SIG-M5 (cell line): ENCODE measurements at places on chromosomes 5 and 9.

- DNase-seq, result no peak
Observed at GRCh38 chr5:109701792-109702191, 12.1 kb downstream of the MAN2A1 start.

GRCh38 chr5:76980518-76981144 is 27.8 kb downstream of the CRHBP start:
- no peak for DNase-seq

DNA sequence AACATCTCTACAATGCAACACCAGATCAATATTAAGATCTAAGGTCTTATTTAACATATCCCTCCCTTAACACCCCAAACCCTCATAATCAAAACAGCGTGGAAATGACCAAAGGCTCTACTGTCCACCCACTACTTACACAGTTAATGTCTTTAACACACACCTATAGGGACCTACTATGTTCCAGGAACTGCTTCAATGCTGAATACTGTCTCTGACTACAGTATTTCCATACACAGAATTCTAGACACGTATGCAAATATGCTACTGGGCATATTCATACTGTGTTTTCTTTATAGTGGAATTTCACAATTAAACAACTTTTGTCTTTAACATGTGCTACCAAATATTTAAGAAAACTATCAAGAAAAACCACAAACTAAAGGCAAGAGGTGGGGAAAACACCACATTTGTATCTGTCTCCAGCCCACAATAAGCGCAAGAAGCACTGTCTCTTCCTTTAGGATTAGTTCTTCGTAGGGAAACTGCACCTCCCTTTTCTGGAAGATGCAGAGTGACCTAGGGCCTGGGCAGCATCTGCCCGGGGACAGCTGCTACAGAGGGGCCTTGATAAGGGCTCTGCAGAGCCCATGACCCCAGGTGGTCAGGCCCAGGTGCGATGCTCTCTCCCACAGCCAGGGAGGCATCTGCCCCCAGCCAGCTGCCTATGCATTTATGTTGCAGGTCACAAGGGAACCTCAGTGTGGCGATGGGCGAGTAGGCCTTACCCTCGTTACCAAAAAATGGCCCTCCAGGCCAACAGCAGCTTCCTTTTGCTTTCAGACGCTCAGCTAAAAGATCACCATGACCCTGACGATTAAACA is 55.2 kb downstream of the PSMB7 start:
- no peak for DNase-seq

GRCh38 chr9:110579034-110579861 is at the start of gene SVEP1:
SVEP1 (minus strand) TSS chr9:110579741; CDS start chr9:110579543, 198 bp downstream.
- no peak for DNase-seq

DNA sequence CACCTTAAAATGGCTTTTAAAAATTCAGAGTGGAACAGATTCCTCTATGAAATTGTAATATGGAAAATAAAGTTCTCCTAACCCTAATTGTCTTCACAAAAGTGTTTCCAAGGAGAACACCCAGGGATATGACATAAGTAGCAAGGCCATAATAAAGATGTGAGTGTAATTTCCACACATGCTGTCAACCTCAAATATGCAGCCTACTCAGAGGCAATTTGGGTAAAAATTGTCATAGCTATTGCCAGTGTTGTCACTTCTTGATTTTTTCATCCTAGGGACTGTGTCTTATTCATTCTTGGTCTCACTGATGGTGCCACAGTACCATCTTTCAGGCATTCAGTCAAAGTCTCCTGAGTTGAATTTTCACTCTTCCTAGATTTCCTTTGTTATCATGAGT is 100.3 kb downstream of the PPP2R2B start:
- DNase-seq, result no peak

- DNase-seq, result peak; percentile 49
Observed at GRCh38 chr5:143428155-143428554, 24.7 kb upstream of the NR3C1 start.

GRCh38 chr9:23821375-23822181 is 4.5 kb downstream of the ELAVL2 start:
- no peak for DNase-seq

GRCh38 chr5:154380263-154380662 is 65.5 kb upstream of the SAP30L start:
- DNase-seq, result no peak

DNA sequence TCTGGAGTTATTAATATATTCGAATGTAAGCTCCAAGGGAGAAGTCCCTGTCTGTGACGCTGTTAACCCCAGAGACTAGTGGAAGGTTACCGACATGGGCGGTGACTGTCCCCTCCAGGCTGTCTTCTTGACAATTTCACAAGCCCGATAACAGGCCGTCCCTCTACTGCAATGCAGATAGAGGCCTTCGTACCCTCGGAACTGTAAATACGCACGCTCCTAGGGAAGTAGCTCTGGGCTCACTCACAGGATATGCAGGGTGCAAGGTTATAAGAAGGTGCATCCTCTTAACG is 680 bp upstream of the RFK start:
- DNase-seq, result peak; percentile 53

- DNase-seq, result no peak
Observed at GRCh38 chr5:92769978-92770377, 811.0 kb downstream of the NR2F1-AS1 start.

GRCh38 chr5:86979811-86980411 is 287.8 kb upstream of the RASA1 start:
- DNase-seq, result peak; percentile 99

GRCh38 chr9:117744856-117745389 is 40.7 kb downstream of the TLR4 start:
- no peak for DNase-seq

- DNase-seq, result no peak
Observed at GRCh38 chr5:81213070-81213469, 20.1 kb upstream of the CKMT2 start.

DNA sequence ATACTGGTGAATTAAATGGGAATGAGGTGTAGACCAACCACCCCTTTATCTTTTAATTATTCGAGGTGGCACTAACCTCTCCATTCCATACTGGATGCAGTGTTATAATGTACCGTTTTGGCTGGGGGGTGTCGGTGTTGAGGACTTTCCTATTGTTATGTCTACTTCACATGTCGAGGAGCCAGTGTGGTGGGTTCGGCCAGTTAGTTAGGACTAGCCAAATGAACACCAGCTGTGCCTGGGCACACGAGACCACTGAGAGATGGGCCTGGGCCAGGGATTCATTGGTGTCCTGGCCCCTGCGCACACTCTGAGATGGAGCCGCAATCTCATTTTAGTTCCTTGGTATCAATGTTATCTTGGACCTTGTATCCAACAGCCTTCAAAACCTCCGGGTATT is 186.2 kb downstream of the CACNA1B start:
- DNase-seq, result no peak

DNA sequence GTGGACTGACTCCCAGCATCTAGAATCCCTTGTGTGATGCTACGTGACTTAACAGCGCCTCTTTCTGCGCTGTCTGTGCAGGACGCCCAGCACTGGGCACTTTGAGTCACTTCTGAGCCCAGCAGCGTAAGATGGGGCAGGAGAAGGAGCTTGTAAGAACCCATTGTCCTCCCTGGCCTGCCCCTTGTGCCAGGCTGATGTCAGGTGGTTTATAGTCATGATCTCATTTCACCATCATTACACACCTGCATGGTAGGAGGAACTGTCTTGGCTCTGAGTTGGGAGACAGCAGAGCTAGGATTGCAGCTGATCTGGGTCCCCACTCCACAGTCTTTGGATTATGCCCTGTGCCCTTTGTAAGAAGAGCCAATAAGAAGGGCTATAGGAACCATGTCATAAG is 12.2 kb downstream of the ERGIC1 start:
- no peak for DNase-seq

DNA sequence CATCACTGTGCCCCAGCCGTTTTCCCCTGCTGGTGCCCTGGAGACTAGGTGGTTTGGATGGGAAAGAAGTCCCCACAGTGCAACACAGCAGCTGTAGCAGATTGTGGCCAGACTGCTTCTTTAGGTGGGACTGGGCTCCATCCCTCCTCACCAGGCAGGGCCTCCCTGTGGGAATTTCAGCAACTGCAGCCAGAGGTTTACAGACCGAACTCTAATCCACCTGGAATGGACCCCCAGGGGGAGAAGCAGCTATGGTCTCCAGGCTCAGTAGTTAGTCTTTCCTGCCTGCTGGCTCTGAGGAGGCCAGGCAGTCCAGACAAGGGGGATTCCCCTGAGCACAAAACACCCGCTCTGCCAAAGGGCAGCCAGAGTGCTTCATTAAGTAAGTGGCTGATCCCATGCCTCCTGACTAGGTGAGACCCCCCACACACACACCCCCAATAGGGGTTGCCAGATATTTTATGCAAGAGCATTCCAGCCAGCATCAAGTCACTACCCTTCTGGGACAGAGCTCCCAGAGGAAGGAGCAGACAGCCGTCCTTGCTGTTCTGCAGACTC is 188.9 kb downstream of the SGCD start:
- no peak for DNase-seq

- DNase-seq, result no peak
Observed at GRCh38 chr9:114426046-114426948, 38.5 kb upstream of the AKNA start.

- no peak for DNase-seq
Observed at GRCh38 chr9:81035171-81035570, 654.2 kb downstream of the TLE1 start.

GRCh38 chr9:126106404-126106803 is 220.2 kb upstream of the MVB12B start:
- no peak for DNase-seq

DNA sequence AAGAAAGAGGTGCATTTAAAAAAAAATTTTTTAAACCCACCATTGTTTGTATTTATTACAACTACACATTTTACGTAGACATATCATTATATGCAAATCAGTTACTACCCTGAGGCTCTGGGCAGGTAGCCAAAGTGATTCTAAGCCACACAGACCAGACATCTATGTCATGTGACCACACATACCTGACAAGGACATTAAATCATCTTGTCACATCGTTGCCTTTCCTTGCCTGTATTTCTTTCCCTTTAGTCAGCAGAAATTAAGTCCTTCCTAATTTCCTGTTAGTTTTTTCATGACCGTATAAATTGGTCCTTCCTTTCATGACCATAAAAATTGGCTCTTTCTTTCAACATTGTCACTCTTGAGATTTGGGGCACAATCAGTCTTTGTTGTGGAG is 134.2 kb upstream of the MARCHF11 start:
- DNase-seq, result no peak

DNA sequence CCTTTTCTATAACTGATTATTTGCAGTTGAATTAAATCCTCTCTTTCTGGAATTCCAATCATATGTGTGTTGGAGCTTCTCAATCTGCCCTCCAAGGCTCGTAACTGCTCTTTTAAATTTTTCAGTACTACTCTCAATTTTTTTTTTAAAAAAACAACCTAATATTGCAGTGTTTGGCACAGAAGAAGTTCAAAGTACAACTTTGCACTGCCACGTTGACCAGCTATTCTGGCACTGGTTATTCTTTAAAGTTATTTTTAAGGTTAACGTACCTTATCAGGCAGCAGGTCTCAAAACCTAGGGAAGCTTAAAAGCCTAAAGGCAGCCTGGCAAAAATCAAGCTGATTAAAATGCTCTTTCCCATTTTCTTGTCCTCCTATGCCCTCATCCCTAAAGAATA is 120.5 kb downstream of the GHR start:
- DNase-seq, result no peak

DNA sequence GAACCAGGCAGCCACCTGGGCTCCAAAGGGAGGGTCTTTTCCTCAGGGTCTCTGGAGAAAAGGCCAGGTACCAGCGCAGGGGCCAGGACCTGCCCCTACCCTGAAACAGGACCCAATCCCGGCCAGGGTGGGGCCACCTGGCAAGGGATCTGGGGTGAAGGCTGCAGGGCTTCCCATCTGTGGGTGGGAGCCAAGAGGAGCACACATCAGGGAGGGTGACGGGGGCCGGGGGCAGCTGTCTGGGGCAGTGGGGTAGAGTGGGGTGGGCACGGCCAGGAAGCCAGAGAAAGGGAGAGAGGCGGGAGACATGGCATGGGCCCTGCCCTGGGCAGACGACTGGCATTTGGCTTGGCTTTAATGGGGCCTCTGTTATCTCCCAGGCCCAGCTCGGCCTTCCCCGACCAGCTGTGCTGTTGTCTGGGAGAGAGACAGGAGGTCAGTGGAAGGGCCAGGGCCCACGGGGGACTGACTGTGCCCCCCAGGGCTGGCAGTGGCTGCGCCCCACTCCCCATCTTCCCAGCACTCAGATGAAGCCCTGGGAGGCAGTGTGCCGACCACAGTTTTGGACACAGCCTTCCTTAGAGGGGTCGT is 57.2 kb upstream of the RNF130 start:
- DNase-seq, result no peak

DNA sequence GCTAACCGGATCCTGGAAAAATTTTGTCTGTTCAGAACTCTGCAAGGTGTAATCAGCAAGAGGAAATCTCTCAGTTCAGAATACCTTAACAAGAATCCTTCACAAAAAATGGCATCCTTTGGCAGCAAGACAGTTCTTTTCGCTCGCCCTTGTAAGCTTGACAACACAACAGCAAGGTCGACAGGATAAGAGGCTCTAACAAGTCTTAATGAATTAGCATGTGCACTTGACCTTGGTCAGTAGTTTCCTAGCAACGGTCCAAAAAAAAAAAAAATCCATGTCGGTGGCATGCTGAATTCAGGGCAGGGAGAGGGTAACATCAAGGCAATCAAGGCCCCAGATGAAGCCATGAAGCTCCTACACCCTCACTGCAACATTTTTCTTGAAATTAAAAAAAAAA is 172.8 kb downstream of the APBA1 start:
- no peak for DNase-seq

- no peak for DNase-seq
Observed at GRCh38 chr5:8097146-8097545, 228.2 kb downstream of the MTRR start.

DNA sequence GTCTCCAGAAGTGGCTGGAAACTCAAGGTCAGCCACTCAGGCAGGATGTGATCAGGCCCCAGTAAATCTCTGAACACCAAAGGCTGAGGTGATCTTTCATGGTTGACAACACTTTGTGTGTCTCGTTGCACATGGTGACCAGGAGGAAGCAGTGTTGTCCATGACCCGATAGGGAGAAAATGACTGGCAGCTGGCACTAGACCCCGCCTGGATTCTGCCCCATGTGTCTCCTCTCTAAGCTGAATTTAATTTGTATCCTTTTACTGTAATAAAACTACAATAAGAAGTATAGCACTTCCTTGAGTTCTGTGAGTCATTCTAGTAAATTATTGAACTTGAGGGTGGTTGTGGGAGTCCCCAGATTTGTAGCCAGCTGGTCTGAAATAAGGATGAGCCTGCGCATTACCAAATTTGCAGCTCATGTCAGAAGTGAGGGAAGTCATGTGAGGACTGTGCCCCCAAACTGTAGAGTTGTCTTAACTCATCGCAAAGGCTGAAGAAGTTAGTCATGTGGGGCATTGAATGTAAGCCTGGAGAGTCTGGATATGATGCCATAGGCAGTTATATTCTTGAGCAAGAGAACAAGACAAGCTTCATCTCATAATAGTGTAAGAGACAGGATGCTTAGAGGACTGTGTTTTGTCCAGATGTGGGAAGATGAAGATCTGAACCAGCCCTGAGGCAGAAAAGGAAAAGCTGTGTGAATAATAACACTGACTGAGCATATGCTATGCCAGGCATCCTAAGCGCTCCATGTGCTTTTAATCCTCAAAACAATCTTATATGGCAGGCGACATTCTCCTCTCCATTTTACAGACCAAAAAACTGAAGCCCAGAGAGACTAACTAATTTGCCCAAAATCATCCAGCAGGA is 55.9 kb downstream of the TMEM215 start:
- no peak for DNase-seq

- no peak for DNase-seq
Observed at GRCh38 chr5:72651109-72651508, 143.9 kb upstream of the ZNF366 start.

- no peak for DNase-seq
Observed at GRCh38 chr5:103291606-103292005, 33.0 kb downstream of the MACIR start.
